ENCODE measurements at places on chromosomes 3 and 15.

GRCh38 chr3:142337994-142338393 is 109.8 kb downstream of the XRN1 start:
- no peak for DNase-seq

DNA sequence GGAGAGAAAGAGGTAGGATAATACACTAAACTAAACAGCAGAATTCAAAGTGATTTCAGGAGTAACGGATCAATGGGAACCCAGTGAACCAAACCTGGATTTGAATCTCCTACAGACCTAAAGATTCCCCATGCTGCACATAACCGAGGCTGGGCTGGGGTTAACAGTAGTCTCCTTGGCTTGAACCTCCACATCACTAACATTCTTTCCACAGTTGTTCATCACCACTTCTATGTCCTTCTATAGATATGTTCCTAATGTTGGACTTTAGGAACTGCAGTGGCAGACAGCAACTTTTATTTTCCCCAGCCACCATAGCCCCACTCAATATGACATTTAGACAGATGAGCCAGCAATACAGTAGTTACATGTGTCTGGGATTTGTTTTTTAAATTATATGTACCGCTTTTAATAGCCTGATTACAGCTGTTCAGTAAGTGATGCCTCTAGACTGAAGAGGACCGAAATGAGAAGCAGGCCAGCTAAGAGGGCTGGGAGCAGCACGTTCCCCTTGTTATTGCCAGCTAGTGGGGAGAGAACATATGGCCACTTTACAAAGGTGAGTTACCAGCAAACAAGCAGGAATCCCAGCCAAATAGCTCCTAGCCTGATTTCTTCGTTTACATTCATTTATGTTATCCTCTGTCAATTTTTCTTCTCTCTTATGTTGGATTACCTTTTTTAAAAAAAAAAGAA is 472.6 kb upstream of the CDIN1 start:
- peak; percentile 20 for DNase-seq

DNA sequence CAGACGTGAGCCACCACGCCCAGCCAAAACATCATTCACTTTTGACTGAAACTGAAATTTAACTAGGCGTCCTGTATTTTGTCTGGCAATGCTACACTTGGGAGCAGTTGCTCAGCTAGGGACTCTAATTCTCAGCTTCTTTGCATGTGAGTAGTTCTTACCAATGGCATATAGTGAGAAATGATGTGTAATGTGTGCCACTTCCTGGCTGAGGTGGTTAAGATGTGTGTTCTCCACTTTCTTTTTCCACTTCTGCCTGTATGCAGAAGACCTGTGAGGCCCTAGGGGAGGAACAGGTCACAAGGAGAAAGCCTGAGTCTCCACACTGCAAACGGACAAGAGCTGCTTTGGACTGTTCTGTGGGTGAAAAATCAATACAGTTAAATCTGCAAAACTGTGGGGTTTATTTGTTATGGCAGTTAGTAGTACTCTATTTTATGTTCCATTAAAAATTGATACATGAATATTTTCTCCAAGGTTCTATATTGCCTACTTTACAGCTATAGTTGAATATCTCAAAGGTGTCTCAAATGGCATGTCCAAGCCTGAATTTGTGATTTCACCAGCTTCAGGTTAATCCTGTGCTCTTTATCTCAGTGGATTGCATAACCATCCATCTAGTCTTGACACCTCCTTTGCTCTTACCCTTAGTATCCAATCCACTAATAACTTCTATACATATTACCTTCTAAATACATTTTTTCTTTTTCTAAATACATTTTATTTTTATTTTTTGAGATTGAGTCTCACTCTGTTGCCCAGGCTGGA is 59.3 kb downstream of the NR1D2 start:
- DNase-seq = no peak

DNA sequence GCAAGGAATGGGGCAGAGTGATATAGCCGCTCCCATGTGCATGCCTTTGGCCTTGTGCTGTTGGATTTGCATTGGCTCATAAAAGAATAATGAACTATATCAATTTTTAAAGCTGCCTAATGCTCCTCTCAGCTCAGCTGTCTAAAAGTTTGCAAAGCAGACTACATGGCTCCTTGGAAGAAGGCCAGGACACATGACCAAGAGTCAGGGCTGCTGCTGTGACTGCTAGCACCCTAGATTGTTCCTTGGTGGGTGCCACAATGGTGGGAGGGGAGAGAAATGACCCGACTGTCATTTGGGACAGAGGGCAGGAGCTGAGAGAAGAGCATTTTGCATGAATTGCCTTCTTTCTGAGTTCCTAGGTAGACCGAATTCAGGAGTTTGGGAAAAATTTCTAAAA is 307.9 kb downstream of the PDCD6IP start:
- no peak for DNase-seq

DNA sequence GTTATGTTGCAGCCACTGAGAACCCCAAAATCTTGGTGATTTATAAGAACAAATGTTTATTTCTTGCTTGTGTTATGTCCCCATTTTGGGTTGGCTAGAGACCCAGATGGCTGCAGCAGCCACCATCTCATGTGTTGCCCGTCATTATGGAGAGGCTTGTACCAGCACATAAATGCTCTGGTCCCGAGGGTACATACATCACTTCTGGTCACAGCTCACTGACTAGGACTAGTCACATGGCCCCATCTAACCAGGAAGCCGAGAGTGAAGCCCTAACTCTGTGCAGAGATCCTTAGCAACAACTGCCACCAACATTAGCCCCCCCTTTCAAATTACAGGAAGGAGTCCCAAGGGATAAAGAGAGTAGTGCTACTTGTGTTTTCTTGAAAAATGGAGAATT is 25.5 kb upstream of the HACD2 start:
- DNase-seq = no peak

DNA sequence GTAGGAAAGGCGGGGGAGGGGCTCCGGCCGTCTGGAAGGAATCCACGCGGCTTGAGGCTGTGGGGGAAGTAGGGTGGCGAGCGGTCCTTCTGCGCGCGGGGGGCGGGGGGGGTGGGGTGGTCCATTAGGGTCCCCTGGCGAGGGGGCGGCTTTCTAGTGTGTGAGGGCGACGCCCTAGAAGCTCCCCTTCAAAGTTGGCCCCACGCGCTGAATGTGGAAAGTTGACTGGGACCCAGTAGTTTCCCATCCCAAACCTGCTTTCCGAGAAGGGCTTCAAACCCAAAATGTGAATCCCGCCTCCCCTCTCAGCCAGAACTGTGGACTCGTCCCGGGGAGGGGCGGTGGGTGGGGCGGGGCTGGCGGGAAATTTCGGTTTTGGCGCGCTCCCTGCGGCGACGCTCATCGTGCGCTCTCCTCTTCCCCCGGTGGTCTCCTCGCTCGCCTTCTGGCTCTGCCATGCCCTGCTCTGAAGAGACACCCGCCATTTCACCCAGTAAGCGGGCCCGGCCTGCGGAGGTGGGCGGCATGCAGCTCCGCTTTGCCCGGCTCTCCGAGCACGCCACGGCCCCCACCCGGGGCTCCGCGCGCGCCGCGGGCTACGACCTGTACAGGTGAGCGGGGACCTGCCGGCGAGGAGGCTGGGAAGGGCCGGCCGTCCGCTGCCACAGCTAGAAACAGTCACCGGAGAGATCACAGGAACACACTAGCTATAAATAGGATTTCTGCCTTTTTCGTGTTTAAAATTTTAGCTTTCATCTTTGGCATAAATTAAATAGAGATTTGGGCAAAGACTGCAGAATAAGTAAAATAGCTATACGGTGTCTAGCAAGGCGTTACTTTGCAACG is 790 bp downstream of the DUT start:
- no peak for DNase-seq

DNA sequence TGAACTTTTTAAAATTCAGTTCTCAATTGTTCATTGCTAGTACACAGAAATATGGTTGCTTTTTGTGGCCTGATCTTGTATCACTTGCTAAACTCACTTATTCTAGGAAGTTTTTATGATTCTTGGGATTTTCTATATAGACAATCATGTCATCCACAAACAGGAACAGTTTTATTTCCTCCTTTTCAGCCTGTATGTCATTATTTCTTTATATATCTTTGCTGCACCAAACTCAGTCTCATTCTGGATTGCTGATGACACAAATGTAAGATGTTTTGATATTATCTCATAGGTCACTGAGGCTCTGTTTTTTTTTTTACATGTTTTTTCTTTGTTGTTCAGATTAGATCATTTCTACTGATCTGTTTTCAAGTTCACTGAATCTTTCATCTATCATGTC is 71.7 kb downstream of the TTBK2 start:
- DNase-seq = no peak

GRCh38 chr15:36844534-36844998 is 255.8 kb downstream of the MEIS2 start:
- DNase-seq = peak; percentile 36

GRCh38 chr3:173891272-173892100 is 493.9 kb downstream of the NLGN1 start:
- DNase-seq = no peak

Data from astrocyte (in vitro differentiated cells and primary cell).